ENCODE measurements at places on chromosomes 6 and 20.

DNA sequence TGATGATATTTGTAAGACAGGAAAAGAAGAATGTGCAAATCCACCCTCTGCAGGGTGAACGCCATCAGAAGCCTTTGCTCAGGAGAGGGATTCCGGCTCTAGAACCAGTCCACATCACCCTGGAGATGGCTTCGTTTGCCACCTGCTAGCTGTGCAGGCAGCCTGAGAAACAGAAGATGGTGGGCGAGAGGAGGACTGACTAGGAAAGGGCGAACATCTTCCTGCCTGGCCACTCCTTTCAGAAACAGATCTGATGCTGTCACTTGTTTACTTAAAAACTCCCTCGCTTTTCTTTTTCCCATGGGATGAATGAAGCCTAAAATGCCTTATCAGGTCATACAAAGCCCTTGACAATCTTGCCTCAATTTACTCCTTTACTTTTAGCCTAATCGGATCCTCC lies 1.2 kb downstream of the PTPRA start:
- DNase-seq: no peak

- no peak for DNase-seq
Observed at GRCh38 chr6:157656437-157656997, 166.5 kb upstream of the SNX9 start.

- peak; percentile 35 for DNase-seq
Observed at GRCh38 chr6:66533921-66534404, 826.9 kb upstream of the EYS start.

DNA sequence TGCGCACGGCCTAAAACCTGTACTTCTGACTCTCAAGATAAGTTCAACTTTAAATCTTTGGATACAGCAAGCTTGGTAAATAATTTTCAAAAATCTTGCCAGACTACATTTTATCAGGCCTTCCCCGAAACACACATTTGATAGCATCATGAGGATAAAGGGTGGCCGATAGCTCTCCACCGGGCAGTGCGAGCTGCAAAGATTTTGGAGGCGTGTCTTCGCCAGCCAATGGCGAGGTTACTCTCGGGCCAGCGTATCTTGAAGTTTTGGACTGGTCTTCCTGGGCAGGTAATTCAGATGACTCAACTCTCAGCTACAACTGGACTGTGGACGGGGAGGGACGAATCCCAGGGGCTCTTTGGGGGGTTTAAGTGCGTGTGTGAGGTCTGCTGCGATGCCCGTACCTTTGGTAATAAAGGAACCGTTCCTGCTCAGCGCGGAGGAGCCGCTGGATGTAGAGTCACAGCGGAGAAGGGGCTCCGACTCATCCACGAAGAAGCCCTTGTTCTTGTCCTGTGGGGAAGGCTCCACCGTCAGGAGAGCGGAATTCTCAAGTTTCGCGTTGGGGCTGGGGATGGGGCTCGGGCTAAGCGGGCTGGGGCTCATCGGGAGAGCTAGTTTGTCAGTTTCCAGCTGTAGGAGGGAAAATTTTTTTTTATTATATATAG lies 75.3 kb downstream of the TNFRSF21 start:
- DNase-seq: no peak

GRCh38 chr20:5192570-5193431 lies 66.0 kb downstream of the CDS2 start:
- DNase-seq: no peak

- no peak for DNase-seq
Observed at GRCh38 chr6:159074120-159074684, 29.4 kb upstream of the TAGAP start.

- DNase-seq: no peak
Observed at GRCh38 chr6:31041372-31041974, 31.2 kb downstream of the MUC22 start.

DNA sequence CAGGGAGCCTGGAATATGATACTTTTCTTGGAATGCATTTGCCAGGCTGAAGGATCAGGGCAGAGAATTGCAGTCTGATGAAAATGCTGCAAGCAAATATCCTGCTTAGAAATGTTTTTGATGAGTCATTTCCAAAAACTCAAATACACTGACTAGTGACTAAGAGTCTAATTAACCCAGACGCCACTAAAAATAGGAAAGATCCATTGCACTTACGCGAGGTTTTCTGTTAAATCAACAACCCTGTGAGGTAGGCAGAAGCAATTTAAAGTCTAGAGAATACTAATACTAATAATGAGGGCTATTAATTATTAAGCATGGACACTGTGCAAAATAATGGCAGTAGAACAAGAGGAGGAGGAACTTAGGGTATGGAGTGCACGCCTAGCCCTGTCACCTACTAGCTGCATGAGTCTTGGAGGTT lies 130.1 kb upstream of the DOK5 start:
- DNase-seq: no peak

- no peak for DNase-seq
Observed at GRCh38 chr6:100138346-100139022, 144.5 kb upstream of the MCHR2 start.

GRCh38 chr6:138007014-138007472 lies 100.2 kb downstream of the PERP start:
- no peak for DNase-seq

DNA sequence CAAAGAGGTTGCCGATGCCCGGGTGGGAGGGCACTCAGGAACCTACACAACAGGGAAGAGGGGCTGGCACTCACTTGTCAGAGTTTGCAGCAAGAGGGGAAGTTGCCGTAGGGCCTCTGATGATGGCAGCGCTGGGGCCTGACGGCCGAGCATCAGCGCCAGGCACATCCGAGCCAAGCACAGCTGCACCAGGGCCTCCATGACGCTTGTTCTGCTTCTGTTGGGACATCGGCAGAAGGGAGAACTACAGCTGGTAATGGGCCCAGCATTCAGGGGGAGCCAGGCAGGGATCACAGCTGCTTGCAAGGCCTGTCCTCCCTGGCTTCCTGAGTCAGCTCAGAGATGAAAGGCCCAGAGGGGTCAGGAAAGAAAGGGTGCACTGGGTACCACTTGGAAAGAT lies 367.7 kb downstream of the CDH4 start:
- DNase-seq: no peak

DNA sequence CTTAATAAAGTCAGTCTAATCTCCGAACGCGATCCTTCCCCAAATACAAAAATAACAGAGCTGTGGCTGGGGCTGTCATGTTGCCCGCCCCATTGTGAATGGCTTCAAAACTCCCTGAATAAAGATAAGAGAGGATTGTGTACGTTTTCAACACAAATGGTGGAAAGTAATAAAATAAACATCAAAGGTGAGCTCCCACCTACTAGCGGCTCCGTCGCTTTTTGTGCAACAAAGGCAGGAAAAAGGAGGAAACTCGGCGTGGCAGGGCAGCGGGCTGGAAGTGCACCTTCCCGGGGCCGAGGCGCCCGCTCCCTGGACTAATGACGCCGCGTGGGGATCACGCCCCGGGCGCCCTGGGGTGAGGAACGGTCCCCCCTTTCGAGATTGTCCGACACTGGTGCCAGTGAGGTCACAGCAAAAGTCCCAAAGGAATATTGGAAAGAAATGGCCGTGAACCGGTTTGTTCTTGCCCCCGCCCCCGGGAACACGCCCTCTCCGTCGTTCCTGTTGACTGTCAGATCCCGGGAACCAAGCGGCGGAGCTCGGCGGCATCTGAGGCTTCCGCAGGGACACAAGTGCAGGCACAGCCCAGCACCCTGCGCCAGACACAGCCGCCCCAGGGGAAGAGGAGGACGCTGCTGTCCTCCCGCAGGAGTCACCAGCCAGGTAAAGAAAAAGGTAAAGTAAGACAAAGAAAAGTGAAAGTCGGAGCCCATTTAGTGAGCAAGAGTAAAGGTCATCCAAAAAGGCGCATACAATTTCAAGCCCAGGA lies 1.1 kb upstream of the FOXQ1 start:
- DNase-seq: no peak

DNA sequence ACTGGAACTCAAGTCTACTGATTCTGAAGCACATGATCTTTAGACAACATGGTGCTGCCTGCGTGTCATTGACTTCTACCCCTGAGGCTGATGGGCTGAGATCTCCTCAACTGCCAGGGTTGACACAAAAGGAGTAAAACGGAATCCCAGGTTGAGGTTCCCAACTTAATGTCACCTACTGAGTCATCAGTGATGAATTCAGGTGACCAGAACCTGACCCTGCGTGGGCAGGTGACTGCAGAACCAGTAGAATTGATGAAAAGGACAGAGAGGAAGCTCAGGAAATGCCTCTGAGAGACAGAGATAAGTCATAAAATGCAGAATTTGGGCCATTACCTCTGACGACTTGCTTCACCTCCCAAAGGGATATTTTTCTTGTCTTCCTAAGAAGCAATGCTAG lies 7.7 kb upstream of the KIZ start:
- no peak for DNase-seq

DNA sequence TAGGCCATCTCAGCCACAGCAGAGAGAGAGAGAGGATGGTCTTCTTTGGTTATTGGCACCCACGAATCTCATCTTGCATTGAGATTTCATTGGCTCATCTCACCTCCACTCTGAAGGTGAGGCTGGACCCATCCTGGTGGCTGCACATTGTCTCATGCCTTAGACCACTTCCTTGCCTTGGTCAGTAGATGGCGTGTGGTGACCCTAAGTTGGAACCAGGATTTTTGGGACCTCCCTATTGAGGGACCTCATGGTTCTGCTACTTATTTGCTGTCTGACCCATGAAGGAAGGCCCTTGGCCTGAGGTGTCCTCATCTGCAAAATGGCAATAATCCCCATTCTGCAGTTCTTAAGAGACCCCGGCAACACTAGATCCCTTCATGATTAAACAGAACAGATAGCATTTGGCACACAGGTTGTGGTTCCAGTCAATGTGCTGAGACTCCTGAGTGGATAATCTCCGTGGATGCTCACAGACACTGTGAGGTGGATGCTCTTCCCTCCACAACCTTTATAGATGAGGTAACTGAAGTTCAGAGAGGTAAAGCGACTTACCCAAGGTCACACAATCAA lies 21.5 kb upstream of the AAR2 start:
- DNase-seq: no peak

DNA sequence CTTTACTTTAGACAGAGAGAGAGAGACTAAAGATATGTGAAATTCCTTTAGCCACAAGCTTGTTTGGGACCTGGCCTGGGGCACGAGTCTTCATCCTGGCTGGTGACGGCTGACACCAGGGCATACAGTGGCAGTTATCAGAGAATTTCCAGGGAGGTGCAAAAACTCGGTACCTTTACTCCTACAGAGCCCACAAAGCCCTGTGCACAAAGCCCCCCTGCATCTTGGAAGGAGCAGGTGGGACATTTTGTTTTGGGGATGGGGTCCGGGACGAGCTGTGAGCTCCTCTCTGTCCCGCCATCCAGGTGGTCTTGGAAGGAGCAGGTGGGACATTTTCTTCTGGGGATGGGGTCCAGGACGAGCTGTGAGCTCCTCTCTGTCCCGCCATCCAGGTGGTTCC lies 28.9 kb downstream of the RPP40 start:
- no peak for DNase-seq

DNA sequence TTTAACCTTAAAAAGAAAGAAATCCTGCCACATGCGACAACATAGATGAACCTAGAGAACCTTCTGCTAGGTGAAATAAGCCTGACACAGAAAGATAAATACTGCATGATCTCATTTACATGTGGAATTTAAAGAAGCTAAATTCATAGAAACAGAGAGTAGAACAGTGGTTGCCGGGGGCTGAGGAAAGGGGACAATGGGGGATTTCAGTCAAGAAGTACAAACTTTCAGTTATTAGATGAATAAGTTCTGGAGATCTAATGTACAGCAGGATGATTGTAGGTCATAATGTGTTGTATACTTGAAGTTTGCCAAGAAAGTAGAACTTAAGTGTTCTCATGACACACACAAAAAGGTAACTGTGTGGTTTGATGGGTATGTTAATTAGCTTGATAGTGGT lies 204.3 kb upstream of the PRSS16 start:
- no peak for DNase-seq

DNA sequence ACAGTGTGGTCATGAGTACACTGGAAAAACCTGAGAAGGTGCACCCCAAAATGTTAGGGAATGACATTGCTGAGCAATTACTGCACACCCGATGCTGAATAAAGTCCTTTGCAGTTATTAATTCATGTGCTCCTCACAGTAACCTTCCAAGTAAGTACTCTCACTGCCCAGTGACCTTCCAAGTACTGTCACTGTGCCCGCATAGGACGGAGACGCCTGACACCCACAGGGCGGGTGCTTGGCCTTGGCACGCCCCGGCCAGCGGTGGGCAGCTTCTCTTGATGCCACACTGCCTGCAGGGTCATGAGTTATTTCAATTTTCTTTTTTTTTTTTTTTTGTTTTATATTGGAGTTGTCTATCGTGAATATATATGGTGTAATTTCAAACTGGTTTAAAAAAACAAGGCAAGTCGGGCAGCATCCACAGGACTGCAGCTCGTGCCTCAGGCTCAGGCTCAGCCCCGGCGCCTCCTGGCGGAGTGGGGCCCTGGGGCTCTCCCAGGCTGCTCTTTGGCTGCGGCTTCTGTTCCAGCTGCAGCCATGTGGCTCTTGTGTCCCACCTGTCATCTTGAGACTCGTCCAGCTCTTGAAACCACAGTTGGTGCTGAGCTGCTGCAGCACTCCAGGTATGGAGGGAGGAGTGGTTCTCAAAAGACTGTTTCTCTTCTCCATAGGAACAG lies 27.0 kb downstream of the PNLDC1 start:
- no peak for DNase-seq

- no peak for DNase-seq
Observed at GRCh38 chr6:22019857-22020256, 277.0 kb downstream of the PRL start.

GRCh38 chr6:137121401-137121997 lies 51.9 kb downstream of the IL22RA2 start:
- no peak for DNase-seq

- DNase-seq: no peak
Observed at GRCh38 chr6:93272896-93273295, 146.5 kb downstream of the EPHA7 start.

- DNase-seq: no peak
Observed at GRCh38 chr20:31749223-31749622, 10.1 kb downstream of the TPX2 start.

DNA sequence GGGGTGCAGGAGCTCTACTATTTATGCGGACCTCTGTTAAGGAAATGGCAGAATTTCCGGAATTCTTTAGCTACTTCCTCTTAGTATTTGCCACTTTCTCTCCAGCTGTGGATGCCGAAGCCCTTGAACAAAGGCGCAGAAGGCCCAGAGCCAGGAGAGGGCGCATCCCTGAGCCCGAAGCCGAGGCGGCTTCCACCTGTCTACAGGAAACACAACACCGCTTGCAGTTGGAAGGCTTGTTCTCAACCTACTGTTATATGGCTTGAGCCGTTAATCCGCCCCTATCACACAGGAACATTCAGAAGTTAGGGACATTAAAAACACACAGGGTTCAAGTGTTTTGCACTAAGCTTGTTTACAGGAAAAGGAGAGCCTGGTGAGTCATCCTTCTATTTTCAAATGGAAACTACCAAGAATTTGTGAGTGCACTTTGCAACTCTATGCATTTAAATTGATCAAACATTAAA lies 417.1 kb downstream of the BCKDHB start:
- DNase-seq: no peak

DNA sequence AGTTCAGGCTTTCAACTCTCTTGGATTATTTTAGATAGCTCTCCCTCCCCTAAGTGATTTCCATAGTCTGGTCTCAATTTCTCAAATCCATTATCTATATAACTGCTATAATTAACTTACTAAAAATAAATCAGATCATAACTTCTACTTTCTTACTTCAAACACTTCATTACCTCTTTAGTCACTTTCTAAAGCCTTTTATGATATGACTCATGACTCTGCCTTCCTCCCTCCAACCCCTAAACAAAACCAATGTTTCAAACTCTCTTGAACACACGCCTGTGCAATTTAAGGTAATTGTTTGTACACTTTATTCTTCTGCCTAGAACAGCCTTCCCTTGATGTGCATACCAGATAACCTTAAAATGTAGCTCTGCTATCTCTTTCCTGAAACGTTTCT lies 100.5 kb downstream of the LMBRD1 start:
- peak; percentile 1 for DNase-seq
